ENCODE measurements at places on chromosomes 13 and 19.

DNA sequence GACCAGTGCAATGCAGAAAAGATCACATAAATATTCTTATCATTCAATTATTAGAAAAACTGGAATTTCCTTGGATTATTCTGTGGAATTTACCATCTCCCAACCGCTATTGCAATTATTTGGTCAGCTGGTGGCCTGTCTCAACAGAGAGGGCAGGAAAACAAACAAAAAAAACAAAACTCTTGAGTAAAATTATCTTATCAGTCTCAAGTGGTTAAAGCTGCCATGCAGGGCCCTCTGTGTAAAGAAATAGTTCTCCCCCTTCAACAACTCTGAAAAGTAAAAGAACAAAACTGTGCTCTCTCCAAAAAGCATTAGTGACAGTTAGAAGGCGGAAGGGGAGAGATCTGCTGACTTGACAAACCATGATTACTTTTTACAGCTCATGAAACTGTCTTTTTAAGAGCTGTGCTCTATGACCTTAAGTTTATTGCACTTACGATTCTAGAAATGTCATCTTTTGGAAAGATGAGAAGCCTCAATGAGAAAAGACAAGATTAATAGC lies 152.3 kb downstream of the DLEU7 start:
- no peak for DNase-seq

DNA sequence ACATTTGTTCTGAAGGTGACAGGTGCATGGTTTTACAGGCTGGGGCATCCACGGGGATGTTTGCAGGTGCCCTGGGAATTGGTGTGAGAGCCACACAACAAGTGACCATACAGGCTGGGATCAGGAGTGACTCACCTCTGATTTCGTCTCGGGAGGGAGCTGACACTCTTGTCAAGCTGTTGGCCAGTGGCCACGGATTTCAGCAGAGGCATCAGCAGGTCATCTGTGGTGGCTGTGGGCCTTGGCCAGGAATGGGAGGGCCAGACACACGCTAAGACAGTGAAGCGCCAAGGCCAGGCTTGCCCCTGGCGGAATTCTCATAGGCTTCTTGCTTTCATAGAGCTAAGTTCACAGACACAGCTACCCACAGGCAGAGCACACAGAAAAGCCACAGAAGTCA lies 108.6 kb downstream of the HSPH1 start:
- peak; percentile 7 for DNase-seq

DNA sequence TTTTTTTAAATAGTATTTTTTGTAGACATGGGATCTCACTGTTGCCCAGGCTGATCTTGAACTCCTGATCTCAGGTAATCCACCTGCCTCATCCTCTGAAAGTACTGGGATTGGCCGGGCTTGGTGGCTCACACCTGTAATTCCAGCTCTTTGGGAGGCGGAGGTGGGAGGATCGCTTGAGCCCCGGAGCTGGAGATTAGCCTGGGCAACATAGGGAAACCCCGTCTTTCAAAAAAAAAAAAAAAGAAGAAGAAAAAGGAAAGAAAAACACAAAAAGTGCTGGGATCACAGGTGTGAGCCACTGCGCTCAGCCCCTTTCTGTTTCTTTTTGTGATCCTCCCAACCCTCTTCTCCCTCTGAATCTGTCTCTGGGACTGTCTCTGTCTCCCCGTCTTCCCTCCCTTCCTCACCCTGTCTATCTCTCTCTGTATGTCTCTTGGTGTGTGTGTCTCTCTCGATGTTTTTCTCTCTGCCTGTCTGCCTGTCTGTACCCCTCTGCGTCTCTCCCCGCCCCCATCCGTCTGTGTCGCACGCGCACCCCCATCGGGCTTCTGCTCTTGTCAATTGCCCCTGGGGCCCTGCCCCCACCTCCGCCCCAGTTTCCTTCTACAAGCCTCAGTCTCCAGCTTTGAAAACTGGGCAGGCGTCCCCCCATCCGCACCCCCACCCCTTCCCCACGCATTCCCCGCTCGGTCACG lies 540 bp upstream of the ZFP36 start:
- DNase-seq: no peak

DNA sequence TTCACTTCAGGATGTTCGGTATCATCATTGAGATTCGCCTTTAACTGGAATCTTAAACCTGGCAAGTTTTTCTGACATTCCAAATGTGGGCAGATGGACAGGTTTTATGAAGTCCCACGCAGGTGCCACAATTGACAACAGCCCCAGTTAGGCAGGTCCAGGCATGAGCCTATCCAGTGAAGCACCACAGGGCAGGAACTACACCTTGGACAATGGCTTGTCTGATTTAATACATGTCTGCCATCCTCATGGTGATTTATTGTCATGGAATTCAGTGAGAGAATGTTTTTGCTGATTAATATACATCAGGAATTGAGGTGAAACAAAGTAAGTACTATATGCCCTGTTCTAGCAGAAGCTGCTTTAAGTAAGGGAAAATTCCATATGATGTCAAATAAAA lies 10.2 kb upstream of the TPP2 start:
- DNase-seq: no peak

DNA sequence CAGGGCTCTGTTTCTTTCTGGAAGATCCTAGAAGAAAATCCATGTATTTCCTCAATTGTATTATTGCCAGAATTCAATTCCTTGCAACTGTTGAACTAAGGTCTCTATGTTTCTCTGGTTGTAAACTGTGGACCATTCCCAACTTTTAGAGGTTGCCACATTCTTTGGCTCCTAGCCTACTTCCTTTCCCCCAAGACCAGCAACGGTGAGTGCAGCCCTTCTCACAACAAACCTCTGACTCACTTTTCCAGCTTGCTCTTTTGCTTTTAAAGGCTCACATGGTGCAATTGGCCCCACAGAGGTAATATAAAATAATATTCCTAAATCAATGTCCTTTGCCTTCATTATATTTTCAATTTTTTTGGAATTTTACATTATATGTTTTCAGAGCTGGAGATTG lies 371.3 kb downstream of the SLITRK5 start:
- no peak for DNase-seq

- DNase-seq: no peak
These were observed 4.7 kb upstream of the IRS2 start for GRCh38 chr13:109790942-109791605.

- no peak for DNase-seq
These were observed 187.3 kb downstream of the NDFIP2 start for GRCh38 chr13:79668201-79668752.

- no peak for DNase-seq
These were observed 11.3 kb downstream of the ZNF43 start for GRCh38 chr19:21824679-21825078.

GRCh38 chr19:38122402-38123093 lies 101.5 kb downstream of the DPF1 start:
- DNase-seq: no peak

DNA sequence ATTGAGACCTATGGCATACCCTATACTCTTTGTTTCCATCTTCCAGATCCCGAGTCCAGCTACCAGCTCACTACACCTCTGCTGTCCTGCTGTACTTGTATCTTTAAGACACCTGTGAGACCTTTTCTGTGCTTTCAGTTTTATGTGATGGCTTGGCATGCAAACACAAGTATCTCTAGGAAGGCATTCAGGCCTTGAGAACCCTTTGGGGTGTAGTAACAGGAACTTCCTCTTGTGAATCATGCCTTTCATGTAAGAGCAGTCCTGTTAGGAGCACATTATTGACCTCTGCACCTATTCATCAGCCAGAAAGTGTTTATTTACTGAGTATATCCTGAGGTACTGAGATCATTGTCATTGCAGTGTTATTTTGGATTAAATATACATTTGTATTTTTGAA lies 87.0 kb upstream of the HTR2A start:
- no peak for DNase-seq

DNA sequence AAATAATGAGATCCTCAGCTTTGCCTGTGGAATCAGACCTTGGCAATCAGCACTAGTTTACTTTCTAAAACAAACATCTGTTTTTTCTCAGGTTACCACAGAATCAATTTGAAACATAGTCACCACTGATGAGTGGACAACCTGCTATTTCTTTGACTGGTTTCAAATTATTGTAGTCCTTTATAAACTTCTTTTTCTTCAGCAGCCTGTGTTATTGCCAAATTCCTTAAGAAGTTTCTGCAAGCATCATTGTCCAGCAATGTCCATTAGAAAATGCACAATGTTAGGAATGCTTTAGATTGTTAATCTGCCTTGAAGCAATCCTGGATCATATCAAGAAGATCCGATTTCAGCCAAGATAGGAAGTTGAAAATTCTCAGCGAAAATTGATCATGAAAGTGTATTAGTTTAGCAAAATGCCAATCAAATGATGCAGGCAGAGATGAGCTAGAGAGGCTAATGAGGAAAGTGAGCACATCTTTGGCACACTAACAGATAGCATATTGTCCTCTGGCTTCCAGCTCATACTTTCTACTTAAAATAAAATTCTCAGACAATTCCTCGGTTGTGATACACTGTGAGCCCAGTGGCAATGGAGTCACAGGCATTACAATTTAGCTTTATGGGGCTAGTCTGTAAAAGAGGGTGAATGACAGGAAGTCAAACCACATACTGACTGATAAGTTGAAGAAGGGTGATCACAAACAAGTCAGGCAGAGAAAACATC lies 270.6 kb downstream of the SLITRK6 start:
- no peak for DNase-seq

DNA sequence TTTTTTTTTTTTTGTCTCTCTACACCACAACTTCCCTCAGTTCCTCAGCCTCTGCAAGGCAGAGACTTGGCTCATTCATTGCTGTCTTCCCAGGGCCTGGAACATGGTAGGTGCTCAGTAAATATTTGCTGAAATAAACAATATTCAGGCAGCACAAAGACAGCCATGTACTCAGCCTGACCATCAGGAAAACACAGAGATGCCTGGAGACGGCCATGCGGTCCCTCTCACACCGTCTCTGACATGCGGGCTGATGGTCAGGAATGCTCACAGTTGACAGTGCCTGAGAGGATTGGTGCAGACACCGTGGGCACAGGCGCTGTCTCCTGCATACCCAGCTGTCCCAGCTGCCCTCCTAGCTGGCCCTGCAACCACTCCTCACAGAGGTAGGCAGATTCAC lies 924 bp downstream of the PRAM1 start:
- DNase-seq: no peak

GRCh38 chr13:63025741-63026140 lies 1610.1 kb upstream of the PCDH20 start:
- no peak for DNase-seq

- DNase-seq: no peak
These were observed 13.7 kb downstream of the FXYD5 start for GRCh38 chr19:35168196-35168595.

DNA sequence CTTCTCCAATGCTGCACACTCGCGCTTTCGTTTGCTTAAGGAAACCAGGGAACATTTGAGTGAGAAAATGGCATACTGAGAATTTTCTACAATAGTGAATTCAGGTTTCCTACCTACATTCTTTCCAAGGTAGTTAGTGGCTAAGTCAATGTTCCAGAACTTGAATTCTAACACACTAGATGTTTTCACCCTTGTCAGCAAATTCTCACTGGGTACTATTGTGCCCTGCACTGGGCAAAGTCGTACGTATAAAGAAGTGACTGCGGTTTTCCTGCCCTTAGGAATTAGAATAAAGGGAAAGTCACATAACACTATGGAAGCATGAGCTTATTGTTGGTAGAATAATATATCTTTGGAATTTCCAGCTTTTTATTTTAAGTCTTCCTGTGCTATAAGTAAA lies 119.2 kb upstream of the TNFSF11 start:
- no peak for DNase-seq

GRCh38 chr13:105048677-105049076 lies 1486.8 kb downstream of the EFNB2 start:
- no peak for DNase-seq

GRCh38 chr19:29420482-29421195 lies 105.2 kb upstream of the VSTM2B start:
- DNase-seq: no peak

GRCh38 chr13:94305934-94306333 lies 173.5 kb downstream of the DCT start:
- no peak for DNase-seq

DNA sequence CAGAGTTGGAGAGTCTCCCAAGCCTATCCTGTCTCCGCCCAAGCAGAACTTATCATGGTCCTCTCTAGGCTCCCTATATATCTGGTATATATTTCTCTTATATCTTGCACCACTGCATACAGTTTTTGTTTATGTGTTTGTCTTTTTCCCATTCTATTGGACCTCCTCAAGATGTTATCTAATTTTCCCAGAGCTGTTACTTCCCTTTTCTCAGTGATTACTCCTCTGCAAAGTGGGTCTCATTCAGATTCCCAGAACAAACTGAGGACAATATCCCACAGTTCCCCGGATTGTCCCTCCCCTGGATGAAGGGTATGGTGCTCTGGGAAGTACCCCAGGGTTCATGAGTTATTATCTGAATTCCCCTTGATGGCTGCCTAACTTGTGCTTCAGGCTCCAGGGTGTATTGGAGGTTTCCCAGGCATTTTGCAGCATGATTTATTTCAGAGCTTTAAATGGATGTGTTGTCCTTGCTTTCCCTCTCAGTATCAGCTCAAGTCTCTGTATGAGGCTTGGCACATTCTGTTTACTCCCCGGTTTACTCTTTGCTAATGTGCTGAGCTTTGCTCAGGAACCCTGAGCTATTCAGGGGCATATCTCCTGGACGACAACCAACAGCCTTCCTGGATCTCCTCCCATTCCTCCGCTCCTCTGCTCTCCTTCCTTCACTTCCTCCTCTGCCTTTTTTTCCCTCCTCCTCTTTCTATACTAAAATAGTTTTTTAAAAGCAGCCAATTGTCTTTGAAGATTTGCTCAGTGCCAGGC lies 329.3 kb downstream of the SPRY2 start:
- DNase-seq: no peak

DNA sequence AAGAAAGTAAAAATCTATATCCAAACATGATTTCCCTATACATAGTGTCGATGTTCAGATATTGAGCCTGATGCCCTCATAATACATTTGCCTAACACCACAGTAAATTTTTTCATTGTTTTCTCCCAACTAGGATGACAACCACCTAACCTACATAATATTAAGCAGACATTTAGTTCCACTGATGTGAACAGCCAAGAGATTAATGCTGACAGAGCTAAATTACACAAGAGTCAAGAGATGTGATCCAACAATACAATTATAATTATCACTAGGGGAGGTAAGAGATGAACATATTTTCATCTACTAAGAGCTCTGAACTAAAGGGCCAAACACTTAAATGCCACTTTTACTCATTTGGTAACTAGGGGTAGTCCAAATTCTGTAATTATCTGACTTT lies 145.9 kb downstream of the DACH1 start:
- DNase-seq: no peak

- DNase-seq: no peak
These were observed 45.3 kb downstream of the CAPN12 start for GRCh38 chr19:38699027-38699346.

Data from right hindlimb (tissue), 1 donor.